ENCODE measurements at places on chromosomes 3 and 15. TPM values are rescaled to one million over a fixed set of nuclear protein-coding genes. Genes with fewer than 3 reads are reported as not detected.

Gene HDC
- total RNA-seq: under 0.01 TPM

Gene PRSS50
- total RNA-seq: not detected

Gene RBPMS2
- total RNA-seq: under 0.01 TPM

Gene TGM4
- total RNA-seq: not detected

Gene CAMKV
- 180 TPM for total RNA-seq

Gene SEMA3G
- 4.1 TPM for total RNA-seq

Gene KNG1
- not detected for total RNA-seq

Gene NANOGP8
- total RNA-seq: not detected

GRCh38 chr3:47612178-47612577, 33.5 kb upstream of the CSPG5 start:
- no peak for DNase-seq

- DNase-seq: no peak
Measured at GRCh38 chr3:4078903-4079302, 224.3 kb upstream of the SETMAR start.

GRCh38 chr3:106631373-106632108, 745.7 kb upstream of the CCDC54 start:
- DNase-seq: no peak

DNA sequence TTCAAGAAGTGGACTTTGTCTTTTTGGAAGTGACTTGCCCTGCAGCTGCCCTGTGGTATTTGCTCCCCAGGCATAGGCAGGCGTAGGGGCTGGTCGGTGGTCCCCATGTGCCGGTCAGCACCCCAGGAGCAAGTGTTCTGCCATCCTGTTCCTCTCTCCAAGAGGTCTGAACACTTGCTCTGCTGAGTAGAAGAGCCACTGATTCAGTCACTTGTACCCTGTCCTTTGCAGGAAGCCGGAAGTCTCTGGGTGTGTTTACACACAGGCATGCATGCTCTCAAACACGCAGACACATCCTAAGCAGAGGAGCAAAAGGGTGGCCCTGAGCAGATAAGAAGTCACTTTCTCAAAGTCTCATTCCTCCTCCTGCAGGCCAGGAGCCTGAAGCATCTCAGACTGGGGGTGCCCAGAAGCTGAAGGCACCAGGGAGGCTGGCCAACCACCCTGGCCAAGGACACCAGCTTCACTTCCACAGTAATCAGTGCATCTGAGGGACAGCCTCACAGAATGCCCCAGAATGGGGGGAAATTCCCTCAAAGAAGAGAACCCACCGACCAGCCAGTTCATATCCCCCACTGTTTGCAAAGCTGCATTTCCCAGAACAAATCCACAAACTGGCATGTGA, 88.7 kb upstream of the POMGNT2 start:
- DNase-seq: no peak

GRCh38 chr3:2735392-2735894, 374.7 kb downstream of the IL5RA start:
- no peak for DNase-seq

- DNase-seq: no peak
Measured at GRCh38 chr3:161409069-161409468, 37.8 kb upstream of the SPTSSB start.

- DNase-seq: no peak
Measured at GRCh38 chr3:136982033-136982432, 24.2 kb downstream of the IL20RB start.

DNA sequence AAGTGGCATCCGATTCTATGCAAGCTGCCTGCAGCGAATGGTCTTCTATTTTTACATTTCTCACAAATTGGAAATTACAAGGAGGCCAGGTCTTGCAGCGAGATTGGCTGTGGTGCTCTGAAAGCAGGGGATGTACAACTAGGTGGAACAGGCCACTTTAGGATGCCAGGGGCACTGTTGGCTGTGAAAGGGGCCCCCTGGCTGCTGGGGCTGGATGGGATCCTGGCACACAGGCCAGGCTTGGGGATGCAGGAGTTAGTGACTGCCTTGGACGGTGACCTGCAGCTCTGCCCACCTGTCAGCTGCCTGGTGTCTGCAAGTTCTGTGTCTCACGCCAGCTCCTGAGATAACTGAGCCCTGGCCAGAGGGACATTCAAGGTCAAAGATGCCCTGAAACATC, 4.6 kb downstream of the SLC6A1 start:
- no peak for DNase-seq

GRCh38 chr3:66582721-66583423, 82.0 kb upstream of the LRIG1 start:
- DNase-seq: no peak

DNA sequence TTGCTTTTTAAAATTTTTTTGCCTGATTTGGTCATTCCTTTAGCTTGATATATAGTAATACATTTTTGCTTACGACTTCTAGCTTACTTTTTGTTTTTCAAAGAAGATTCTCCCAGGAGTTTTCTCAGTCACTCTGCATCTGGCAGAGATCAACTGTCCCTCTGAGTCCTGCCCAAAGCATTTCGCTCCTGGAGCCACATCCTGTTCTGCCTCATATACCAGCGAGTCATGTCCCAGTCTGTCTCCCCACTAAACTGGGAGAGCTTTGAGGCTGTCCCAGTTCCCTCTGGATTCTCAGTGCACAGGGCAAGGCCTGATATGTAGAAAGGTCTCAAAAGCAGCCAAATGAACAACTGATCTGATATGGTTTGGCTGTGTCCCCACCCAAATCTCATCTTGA, 326.3 kb downstream of the ARRDC4 start:
- no peak for DNase-seq

GRCh38 chr3:141544697-141545096, 57.9 kb downstream of the RASA2 start:
- no peak for DNase-seq

DNA sequence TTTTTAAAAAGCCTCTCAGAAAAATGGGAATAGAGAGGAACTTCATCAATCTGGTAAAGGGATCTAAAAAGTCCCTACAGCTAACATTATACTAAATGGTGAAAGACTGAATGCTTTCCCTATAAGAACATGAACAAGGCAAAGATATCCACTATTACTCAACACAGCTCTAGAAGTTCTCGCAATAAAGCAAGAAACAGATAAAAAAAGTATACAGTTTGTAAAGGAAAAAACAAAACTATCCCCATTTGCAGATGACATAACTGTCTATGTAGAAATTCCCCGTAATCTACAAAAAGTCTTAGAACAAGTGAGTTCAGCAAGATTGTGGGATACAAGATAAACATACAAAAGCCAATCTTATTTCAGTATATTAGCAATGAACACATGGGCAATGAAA, 15.4 kb downstream of the EDC3 start:
- no peak for DNase-seq

- DNase-seq: no peak
Measured at GRCh38 chr3:138460536-138461205, 26.3 kb downstream of the ESYT3 start.

GRCh38 chr3:150333477-150333876, 74.6 kb upstream of the TSC22D2 start:
- no peak for DNase-seq

- no peak for DNase-seq
Measured at GRCh38 chr3:171330938-171331337, 129.3 kb downstream of the TNIK start.

DNA sequence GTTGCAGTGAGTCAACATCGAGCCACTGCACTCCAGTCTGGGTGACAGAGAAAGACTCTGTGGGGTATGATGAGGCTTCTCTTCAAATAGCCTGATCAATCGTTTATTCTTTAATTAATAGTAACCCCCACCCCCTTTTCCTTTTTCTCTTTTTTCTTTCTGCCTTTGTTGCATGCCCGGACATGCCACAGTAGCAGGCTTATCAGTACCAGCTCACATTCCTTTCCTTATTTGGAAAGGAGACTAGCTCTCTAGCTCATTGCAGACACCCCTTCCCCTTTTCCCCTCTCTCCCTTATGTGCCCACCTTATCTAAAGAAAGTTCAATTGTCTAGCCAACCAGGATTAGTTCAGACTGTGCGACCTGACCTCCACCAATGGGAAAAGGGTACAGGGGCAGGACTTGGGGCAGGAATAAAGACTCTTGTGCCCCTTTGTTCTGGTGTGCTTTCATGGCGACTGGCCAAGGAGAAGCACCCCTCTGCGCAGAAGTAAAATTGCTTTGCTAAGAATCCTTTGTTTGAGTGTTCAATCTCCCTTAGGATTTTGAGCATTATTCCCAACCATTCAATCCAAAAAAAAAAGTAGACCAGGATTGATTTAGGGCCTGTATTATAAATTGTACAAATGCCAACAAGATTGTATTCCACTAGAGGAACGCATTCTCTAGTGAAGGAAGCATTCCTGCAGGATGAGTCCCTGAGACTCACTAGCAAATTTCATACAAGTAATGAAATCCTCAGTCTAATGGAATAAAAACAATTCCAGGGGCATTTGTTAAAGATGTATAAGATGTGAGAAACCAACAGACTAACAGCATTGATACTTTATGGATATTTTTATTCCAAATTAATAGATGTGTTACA, 95.8 kb upstream of the SNRPN start:
- DNase-seq: no peak

DNA sequence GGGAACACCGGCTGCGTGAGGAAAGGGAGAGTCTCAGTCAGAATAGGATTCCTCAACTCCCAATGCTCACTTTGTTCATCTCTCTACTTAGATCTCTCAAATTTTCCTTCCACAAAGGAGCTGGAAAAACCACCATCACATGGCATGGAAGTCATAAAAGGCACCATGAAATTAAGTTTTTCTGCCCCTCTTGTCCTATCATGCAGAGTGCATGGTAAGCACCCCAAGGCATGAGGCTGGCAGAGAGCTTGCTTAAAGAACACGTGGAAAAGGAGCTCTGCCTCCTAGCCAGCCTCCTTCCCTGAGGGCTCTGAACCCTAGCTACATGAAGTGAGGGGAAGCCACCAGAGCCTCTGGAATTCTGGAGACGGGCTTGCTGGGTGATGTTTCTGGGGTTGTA, 17.8 kb downstream of the STIMATE start:
- DNase-seq: no peak

DNA sequence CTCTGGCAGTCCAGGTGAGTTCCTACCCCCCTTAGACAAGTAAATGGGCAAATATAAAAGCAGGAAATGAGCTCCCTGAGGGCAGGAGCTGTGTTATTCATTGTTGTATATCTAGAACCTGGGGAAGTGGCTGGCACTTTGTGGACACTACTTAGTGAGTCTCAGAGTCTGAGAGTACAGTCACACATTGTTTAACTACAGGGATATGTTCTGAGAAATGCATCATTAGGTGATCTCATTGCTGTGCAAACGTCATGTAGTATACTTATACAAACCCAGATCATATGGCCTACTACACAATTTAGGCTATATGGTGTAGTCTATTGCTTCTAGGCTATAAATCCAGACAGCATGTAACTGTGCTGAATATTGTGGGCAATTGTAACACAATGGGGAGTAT, 52.4 kb downstream of the DRD3 start:
- no peak for DNase-seq

DNA sequence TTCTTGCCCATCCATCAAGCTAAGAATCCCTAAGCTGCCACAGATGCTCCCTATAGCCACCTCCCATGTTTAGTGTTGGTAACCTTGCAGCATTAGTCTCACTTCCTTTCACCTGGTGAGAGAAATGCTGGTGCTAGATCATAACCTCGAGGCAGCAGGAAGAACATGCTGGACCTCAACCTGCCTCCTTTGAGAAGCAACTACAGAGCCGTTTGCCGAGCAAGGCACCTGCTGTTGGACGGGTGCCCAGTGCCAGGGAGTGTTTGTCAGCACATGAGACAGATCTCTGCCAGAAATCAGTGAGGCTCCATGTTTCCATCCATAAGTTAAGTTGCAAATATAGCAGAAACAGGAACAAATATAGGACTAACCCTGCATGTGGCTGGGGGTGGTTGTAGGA, 955.7 kb downstream of the TUSC7 start:
- no peak for DNase-seq

GRCh38 chr3:124669470-124669869, 60.8 kb upstream of the UMPS start:
- DNase-seq: no peak

DNA sequence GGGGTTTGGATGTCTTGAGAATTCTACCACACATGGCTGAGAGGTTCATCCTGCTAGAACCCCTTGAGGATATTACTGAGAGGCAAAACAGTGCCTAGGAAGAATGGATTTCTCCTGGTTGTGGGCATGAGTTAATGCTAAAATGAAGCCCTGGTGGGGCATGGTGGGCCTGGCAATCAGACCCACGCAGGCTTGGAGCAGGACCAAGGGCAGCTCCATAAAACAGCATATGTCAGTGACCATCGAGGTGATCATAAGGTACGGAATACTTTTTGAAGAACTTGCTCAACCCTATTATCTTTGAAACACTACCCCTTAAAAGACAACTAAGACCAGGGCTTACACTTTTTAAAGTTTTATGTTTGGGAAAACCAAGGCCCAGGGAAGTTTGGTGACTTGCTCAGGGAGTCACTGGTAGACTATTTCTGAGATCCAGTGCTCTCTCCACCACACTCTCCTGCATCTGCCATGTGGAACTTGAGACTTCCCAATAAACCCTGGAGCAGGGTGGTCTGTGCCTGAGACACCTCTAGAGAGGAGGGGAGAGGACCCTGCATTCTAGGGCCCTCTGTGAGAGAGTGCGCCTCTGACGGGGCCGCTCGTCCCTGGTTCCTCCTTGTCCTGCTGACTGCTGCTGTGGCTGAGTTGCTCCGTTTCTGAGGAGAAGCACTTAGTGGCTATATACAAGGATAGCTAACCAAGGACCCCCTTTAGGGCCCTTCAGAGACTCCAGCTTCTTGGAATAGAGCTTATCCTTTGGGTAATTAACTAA, 28.0 kb upstream of the TIMP4 start:
- no peak for DNase-seq

DNA sequence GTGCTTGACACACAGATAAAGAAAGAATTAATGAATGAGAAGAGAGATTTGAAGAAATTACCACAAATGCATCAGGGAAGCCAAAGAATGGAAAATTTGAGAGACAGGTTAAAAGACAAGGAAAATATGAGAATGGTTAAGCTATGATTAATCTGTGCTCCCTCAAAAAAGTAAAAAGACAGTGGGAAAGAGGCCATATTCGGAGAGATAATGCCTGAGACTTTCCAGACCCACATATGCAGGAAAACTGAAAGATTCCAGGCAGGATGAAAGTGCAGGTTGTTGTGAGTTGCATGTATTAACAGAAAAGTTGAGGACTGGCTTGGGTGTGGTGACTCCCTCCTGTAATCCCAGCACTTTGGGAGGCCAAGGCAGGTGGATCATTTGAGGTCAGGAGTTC, 302.3 kb downstream of the UACA start:
- DNase-seq: no peak

DNA sequence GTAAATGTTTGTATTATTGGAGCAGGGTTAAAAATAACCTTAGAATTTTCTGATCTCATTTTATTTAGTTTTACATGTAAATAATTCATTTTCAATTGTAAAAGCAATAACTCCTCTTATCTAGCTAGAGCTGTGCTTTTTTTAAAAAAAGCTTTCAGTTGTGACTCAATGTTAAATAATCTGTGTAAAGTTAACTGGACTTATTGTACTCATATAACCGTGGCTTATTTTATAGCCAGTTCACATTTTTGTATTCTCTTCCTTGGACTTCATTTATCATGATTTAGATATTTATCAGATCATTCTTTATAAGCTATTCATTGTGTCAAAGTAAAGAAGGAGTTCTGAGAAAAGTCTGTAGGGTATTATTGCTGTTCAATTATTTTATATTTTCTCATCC, 435.6 kb downstream of the CADM2 start:
- DNase-seq: no peak

GRCh38 chr15:86021281-86022264, 58.1 kb upstream of the AGBL1 start:
- no peak for DNase-seq

GRCh38 chr3:18111796-18112232, 313.3 kb downstream of the SATB1 start:
- DNase-seq: no peak
